ENCODE measurements at places on chromosomes 2 and 18. TPM values are rescaled to one million over a fixed set of nuclear protein-coding genes. Genes with fewer than 3 reads are reported as not detected.

Gene UNC80
- 0.38 TPM for total RNA-seq

Gene ADI1
- total RNA-seq: 28.1 TPM

Gene ACVR1C
- total RNA-seq: 0.24 TPM

- DNase-seq: no peak
These were observed 48.3 kb upstream of the ZC3H15 start for GRCh38 chr2:186437719-186438118.

DNA sequence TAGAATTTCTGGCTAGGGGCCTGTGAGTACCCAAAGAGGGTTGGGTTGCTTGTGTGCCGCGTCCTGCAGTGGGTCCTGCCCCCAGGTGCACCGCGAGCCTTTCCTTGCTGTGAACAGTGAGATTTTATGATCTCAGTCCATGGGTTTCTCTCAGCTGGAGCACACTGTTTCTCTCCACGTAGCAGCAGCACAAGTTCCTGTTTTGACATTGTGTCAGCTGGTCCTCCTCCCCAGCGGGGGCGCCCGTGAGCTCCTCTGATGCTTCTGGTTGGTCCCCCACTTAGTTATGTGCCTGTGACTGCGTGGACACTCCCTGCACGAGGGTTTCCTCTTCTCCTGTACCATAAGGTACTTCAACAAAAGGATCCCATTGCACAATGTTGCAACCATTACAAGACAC lies 29.8 kb downstream of the TSHZ1 start:
- DNase-seq: no peak

DNA sequence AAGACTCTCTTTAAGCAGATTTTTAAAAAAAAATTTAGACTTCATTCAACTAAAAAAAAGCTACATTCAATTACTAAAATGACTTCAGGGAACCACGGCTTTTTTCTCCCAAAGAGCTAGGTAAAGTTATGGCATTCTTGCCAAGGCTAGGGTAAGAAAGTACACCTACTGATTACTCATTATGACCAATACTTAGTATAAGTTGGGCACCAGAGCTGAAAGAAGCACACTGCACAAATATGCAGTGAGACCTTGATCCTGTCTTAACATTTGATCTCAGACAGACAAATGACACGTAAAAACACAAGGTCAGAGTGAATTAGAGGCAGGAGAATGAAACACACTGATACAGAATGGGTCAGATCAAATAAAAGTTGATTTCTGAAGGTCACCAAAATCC lies 88.7 kb downstream of the THADA start:
- no peak for DNase-seq

GRCh38 chr18:51639541-51639940 lies 442.1 kb upstream of the MEX3C start:
- no peak for DNase-seq

- no peak for DNase-seq
These were observed 24.0 kb upstream of the CTIF start for GRCh38 chr18:48514786-48515185.

DNA sequence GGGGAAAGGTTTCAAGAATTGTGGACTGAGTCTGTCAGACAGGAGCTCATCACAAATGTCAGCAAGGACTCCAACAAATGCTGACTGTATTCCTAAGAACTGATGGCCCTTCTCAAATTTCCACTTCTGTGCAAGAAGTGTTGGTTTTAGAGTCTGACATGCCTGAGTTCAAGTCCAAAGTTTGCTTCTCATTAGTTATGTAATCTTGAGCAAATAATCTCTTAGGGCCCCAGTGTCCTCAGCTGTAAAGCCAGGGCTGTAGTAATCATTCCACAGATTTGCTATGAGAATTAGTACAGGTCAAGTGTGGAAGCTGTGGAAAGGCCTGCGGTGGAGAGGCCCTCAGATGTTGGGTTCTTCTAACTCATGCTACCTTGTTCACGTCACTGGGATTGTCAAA lies 23.9 kb downstream of the MEP1B start:
- no peak for DNase-seq

- no peak for DNase-seq
These were observed 35.7 kb downstream of the REEP1 start for GRCh38 chr2:86301711-86302202.

DNA sequence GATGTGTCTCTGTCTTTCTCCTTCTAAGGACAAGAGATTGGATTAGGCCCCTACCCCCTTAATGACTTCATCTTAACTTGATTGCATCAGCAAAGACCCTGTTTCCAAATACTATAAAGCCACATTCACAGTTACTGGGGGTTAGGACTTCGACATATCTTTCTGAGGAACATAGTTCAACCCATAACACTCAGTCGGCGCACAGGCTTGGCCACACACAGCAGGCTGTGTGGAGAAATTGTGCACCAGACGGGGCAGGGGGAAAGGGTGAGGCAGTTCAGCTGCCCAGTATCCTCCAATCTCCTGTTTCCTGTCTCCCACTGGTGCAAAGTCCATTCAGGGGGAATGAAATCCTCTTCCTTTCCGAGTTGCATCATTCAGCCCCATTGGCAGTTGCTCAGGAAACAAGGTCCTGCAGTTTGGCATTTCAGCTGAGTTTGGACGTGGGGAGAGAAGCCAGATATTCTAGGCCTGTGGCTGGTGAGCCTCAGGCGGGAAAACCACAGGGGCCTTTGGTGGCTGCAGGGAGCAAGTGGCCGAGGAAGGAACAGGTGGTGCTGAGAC lies 9.4 kb upstream of the RAPGEF4 start:
- no peak for DNase-seq

DNA sequence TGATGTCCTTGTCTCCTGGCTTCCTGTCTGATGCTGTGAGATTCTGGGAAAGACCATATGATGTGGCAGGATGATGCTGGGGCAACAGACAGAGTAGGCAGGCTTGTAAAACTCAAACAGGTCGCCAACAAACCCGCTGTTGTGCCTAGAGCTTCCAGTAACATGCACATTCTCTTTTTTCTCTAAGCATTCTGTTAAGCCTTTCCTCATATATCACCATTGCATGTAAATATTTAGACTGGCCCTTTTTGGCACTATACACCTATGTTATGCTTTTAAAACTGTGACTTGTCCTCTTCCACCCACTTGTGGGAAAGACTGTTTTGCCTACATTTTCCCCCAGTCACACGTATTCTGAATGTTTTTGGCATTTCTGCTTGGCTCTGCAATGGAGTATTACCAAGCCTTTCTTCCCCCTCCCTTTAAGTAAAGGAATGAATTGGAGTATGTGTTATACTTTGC lies 250.4 kb upstream of the TANK start:
- no peak for DNase-seq

DNA sequence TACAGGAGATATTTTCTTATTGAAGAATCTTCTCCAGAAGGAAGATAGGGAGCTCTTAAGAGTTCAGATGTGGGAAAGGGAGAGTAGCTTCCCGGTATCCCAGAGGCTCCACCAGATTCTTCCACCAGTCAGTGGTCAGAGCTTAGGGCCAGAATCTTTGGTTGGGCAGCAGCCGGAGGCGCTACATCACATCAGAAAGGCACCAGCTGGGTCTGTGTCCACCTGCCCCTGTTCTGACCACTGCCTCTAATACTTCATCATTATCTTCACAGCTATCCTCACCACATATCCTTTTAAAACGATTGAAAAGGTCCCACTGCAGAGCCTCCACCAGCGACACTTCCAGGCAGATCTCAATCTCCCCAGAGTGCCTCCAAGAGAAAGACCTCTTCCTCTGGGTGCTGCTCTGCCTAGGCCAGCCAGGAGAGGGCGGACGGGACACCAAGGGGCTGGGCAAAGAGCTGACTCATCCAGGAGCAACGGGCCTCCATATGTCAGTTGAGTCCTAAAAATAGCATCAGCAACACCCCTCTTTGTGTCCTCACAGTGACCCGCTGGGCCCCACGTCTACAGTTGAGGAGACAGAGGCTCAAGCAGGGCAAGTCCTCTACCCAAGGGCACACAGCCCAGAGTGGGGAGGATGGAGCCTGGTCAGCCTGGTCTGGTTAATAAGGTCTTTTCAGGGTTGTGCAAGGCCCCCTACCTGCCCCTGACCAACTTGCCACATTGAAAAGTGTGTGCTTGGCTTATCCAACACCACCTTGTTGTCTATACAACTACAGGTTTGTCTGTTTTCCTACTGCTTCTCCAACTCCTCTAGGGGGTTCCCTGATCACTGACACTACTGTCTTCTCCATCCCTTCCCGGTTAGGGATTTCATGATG lies 81.2 kb downstream of the ADD2 start:
- no peak for DNase-seq

- DNase-seq: no peak
These were observed 1.9 kb downstream of the CAD start for GRCh38 chr2:27219091-27219490.

GRCh38 chr2:175955136-175955535 lies 46.9 kb downstream of the LNPK start:
- DNase-seq: no peak

- DNase-seq: no peak
These were observed 194.2 kb downstream of the INHBB start for GRCh38 chr2:120539937-120540718.

- DNase-seq: no peak
These were observed 19.0 kb downstream of the ACVR2A start for GRCh38 chr2:147863835-147864234.

- DNase-seq: no peak
These were observed 322.8 kb downstream of the RIT2 start for GRCh38 chr18:42792731-42793130.

DNA sequence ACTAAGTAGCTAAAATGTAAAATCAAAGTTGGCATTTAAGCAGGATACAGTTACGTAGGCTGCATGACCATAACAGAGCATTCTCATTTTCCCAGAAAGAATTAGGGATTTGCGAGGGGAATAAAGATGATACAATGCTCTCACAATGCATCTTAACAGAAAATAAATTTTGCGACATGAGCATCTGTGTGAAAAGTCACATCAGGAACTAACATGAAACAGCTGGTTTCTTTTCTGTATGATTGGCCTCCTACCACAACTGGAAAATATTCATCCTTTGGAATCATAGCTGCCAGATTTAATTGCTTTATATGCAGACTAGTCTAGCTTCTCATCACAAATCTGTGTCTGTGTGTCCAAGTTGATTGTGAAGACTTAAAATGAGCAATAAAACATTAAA lies 66.0 kb downstream of the KCTD18 start:
- no peak for DNase-seq

DNA sequence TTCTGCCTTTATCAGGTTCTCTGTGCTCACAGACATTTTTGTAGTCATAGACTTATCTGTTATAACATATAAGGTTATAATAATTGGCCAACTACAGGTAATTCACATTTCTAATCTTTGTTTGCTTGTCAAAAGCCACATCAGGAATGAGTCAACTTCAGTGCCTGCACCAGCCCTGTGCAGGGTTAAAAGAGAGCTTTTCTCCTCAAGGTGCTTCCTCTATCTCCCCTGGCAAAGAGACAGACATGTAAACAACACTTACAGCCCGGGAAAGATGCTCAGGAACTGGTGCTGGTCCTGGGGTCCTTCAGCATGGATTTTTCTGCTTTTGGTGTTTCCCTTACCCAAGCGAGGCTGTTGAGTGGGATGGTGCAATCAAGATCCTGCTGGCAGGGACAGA lies 7.7 kb upstream of the EHD3 start:
- no peak for DNase-seq

DNA sequence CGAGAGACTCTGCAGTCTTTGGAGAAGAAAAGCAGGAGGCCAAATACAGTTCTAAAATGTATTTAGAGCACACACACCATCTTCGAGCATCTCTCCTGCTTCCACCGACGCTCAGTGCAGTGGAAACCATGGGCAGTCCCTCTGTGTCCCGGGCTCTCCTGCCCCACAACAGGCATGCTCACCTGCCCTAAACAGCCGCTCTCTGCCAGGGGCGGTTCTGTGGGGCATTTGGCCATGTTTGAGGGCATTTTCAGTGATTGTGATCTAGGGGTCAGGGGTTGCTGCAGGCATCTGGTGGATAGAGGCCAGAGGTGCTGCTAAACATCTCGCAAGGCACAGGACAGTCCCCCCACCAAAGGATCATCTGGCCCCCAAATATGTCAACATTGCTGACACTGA lies 55.8 kb downstream of the EMX1 start:
- DNase-seq: no peak

- DNase-seq: no peak
These were observed 68.9 kb downstream of the DIPK1C start for GRCh38 chr18:74388227-74388626.

- no peak for DNase-seq
These were observed 463 bp downstream of the HS1BP3 start for GRCh38 chr2:20650393-20650876.

DNA sequence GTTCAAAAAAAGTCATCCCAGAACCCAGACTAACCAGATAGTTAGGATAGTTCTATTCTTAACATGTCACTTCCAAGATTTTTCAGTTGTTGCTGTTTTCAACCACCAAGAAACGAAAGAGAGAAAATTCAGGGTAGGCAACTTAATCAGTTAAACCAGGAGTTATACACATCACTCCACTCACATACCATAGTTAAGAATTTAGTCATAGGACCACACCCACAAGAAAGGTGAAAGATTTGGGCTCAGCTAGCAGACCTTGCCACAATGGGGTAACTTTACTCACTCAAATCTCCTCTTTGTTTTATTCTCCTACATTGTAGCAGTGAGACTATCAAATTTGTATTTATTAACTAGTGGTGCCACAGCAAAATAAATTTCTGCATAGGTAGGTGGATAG lies 473.6 kb downstream of the NUP35 start:
- DNase-seq: no peak

DNA sequence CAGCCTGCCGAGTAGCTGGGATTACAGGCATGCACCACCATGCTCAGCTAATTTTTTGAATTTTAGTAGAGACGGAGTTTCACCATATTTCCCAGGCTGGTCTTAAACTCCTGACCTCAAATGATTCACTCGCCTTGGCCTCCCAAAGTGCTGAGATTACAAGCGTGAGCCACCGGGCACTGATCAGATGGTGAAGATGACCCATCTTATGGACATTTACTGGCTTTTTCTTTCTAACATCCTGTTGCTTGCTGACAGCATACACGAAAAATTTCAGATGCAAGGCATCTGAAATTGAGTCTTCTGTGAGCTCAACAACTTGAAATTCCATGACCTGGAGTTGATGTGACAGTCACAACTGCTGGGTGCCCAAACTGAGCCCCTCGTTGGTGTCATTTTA lies 859.5 kb upstream of the CNTNAP5 start:
- DNase-seq: no peak
